ENCODE measurements at places on chromosomes 7 and 10.

- DNase-seq = no peak
Observed at GRCh38 chr7:134191876-134192275, 64.7 kb downstream of the LRGUK start.

- no peak for DNase-seq
Observed at GRCh38 chr7:116434820-116435341, 64.7 kb upstream of the CAV2 start.

- DNase-seq = no peak
Observed at GRCh38 chr10:91127341-91128082, 93.0 kb upstream of the PCGF5 start.

DNA sequence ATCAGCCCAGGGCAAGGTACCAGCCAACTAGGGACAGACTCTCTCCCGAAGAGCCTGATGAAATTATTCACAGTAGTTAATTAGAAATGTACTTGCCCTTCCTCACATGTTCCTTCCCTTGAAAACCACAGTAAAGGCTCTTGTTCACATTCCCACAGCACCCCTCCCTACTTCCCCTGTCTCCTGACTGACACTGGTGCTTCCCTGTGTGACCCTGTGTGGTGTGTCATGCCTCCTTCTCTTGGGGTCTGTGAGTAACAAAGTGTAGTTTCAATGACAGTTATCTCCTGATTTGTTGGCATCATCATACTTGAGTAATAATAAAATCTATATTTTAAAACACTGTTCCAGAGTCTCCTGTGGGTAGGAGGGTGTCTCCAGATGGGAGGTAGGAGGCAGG is 209.7 kb downstream of the ABCA13 start:
- DNase-seq = no peak

- DNase-seq = no peak
Observed at GRCh38 chr10:35451151-35452016, 115.1 kb downstream of the CCNY start.

DNA sequence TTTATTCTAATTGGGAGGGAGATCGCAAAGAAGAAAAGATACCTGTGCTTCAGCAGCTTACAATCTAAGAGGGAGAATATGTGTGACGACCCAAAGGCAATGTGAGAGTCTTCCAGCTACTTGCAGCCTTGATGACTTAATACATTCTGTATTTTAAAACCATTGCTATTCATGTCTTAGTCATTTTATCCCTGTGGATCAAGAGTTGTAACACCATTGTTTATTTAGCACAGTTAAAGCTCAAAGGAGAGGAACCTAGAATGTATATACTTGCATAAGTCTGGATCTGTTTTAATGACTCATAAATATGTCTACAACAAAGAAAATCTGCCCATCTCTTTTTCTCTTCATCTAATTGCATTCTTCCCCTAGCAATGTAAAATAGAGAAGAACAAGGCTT is 117.9 kb upstream of the DLX6 start:
- no peak for DNase-seq

DNA sequence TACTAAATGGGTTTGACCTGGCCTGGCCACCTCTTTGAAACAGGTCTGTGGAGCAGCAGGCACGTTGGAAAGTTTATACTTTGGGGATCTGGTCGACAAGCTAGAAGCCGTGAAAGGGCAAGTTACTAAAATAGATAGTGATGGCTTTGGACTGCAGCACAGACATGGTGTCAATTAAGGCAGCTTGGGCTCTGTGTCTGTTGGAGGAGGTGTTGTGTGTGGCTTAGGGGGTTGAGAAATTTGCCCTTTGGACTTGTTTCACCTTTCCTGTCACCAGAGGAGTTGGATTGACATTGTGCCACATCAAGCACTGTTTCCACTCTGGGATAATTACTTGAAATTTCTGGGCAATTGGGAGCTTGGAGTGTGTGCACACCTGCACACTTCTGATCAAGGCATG is 251.8 kb upstream of the MKI67 start:
- DNase-seq = no peak

- DNase-seq = no peak
Observed at GRCh38 chr10:62978482-62978881, 154.6 kb upstream of the NRBF2 start.

DNA sequence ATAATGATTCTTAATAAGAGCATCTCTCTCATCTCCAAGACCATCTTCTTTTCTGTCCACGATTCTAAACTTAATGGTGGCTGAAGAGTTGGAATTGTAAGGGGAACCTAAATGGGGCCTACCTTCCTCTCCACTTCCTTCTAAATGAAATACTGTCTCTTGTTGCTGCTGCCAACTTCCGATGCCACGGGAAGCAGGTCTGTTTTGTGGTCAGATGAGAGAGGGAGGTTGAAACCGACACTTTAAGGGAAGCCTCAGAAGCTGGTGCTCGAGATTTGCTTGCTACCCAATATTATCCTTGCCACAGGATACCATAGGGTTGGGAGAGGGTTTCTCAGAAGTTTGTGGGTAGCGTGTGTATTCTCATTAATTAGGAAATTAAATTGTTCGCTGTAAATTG is 464.1 kb downstream of the SUGCT start:
- DNase-seq = no peak

- no peak for DNase-seq
Observed at GRCh38 chr7:2640482-2640830, 8.7 kb downstream of the TTYH3 start.

- DNase-seq = no peak
Observed at GRCh38 chr7:23759671-23760391, 49.8 kb downstream of the STK31 start.

- DNase-seq = no peak
Observed at GRCh38 chr10:24777196-24777595, 53.5 kb upstream of the ARHGAP21 start.

DNA sequence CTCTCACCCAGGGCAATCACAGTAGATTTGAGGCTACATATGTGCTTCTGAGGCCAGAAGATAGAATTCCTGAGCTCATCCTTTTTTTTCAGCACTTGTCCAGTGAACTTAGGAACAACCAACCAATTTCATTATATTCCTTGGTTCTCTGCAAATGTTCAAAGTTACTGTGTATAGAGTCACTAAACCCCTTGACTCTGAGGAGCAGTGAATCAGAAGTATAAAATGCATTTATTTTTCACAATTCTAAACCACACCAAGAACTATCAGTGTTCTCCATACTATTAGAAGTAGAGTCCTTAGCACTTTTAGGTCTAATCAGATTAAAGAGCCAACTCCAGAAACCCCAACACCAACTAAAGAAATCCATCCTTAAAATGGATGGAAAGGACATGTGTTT is 19.6 kb upstream of the PAPSS2 start:
- no peak for DNase-seq

DNA sequence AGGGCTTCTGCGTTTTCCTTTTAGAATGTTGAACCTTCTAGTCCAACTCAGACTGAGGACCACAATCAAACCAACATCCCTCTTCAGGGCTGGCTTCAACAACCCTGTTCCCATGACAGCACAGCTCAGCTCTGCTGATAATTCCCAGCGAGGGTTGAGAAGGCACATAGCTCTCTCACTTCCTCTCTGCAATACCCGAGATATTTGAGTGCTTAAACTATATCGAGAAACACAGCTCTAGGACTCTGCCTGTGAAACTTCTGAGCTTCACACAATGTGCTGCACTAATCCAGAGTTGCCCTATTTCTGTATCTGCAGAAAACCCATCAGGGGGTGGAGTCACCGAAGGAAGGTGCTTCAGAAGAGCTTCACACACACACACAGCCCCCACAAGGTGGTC is 1.6 kb upstream of the ADARB2 start:
- DNase-seq = no peak

- no peak for DNase-seq
Observed at GRCh38 chr10:69516316-69516715, 56.9 kb downstream of the NEUROG3 start.
